ENCODE measurements at places on chromosomes 11 and 22. TPM values are rescaled to one million over a fixed set of nuclear protein-coding genes. Genes with fewer than 3 reads are reported as not detected.
A peak's percentile ranks its signal among the peaks of the same experiment; 100 is the strongest.

Gene CDC42EP1
- 3.5 TPM for total RNA-seq

Gene PHLDA2
- total RNA-seq, result 4.5 TPM

Gene TCN2
- not detected for total RNA-seq

Gene HEPHL1
- total RNA-seq, result not detected

Gene ABTB2
- total RNA-seq, result 30.3 TPM

Gene LDLRAD3
- 0.10 TPM for total RNA-seq

Gene GSTT2B
- total RNA-seq, result not detected

Gene DDTL
- total RNA-seq, result 8.0 TPM

DNA sequence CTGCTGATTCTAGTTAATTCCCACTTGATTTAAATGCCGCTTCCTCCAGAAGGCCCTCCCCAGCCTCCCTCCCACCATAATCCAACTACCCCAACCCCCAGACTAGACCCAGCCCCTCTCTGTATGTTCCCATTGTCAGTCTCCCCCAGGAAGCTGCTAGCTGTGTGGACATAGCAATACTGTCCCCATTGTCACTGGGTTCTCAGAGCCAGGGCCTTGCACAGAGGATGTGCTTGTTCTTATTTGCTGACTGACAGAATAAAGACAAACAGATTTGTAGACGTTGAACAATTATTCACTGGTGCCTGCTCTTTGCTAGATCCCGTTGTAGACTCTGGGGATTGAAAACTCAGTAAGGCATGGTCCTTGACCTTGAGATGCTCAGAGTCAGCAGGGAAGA lies 45.7 kb upstream of the NAV2 start:
- no peak for DNase-seq
- peaks cover 12% of the 10 kb centered on the region for H3K27me3 ChIP-seq
- no peak overlapping the region for H3K27ac ChIP-seq
- H3K36me3 ChIP-seq, result no peaks in the 10 kb centered on the region
- H3K4me3 ChIP-seq, result no peak overlapping the region

GRCh38 chr11:123069908-123070821 lies 8.2 kb upstream of the HSPA8 start:
- H3K27ac ChIP-seq, result peak overlapping the region; percentile 92
- peak overlapping the region; percentile 95 for H3K4me3 ChIP-seq
- DNase-seq, result peak; percentile 16
- H3K4me1 ChIP-seq, result peaks cover 20% of the 10 kb centered on the region

DNA sequence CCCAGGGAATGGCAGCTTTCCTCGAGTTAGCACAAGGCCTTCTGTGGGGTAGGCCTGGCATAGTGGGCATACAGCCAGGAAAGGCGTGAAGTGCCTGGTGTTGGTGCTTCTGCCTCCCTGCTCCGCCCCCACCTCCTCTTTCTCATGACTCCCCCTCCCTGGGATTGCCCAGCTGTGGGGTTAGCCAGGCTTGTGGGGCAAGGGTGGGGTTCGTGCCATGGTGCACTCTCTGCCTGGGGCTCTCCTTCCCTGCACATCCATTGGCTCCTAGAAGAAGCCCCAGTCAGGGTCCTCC lies 236.8 kb upstream of the NCAM1 start:
- peaks cover 33% of the 10 kb centered on the region for H3K27me3 ChIP-seq
- H3K36me3 ChIP-seq, result no peaks in the 10 kb centered on the region
- H3K27ac ChIP-seq, result no peak overlapping the region
- no peaks in the 10 kb centered on the region for H3K4me1 ChIP-seq
- no peak for DNase-seq

- H3K27me3 ChIP-seq, result no peaks in the 10 kb centered on the region
- DNase-seq, result no peak
- peaks cover 17% of the 10 kb centered on the region for H3K4me1 ChIP-seq
- no peak overlapping the region for H3K27ac ChIP-seq
- H3K4me3 ChIP-seq, result no peak overlapping the region
- no peaks in the 10 kb centered on the region for H3K36me3 ChIP-seq
These were observed 54.8 kb downstream of the TRIOBP start for GRCh38 chr22:37751449-37752188.

- DNase-seq, result no peak
- H3K27ac ChIP-seq, result no peak overlapping the region
- no peak overlapping the region for H3K4me3 ChIP-seq
- H3K36me3 ChIP-seq, result no peaks in the 10 kb centered on the region
- H3K4me1 ChIP-seq, result no peaks in the 10 kb centered on the region
- H3K27me3 ChIP-seq, result peaks cover 2% of the 10 kb centered on the region
These were observed 267.8 kb upstream of the RAG2 start for GRCh38 chr11:36865846-36866245.

- peak; percentile 67 for DNase-seq
- no peaks in the 10 kb centered on the region for H3K36me3 ChIP-seq
- no peak overlapping the region for H3K4me3 ChIP-seq
- H3K4me1 ChIP-seq, result no peaks in the 10 kb centered on the region
These were observed 35.1 kb downstream of the MMP7 start for GRCh38 chr11:102495161-102496042.

GRCh38 chr11:26700574-26701235 lies 21.2 kb downstream of the SLC5A12 start:
- no peak for DNase-seq
- H3K27me3 ChIP-seq, result no peaks in the 10 kb centered on the region
- H3K27ac ChIP-seq, result no peak overlapping the region
- H3K4me3 ChIP-seq, result no peak overlapping the region
- peaks cover 4% of the 10 kb centered on the region for H3K36me3 ChIP-seq

DNA sequence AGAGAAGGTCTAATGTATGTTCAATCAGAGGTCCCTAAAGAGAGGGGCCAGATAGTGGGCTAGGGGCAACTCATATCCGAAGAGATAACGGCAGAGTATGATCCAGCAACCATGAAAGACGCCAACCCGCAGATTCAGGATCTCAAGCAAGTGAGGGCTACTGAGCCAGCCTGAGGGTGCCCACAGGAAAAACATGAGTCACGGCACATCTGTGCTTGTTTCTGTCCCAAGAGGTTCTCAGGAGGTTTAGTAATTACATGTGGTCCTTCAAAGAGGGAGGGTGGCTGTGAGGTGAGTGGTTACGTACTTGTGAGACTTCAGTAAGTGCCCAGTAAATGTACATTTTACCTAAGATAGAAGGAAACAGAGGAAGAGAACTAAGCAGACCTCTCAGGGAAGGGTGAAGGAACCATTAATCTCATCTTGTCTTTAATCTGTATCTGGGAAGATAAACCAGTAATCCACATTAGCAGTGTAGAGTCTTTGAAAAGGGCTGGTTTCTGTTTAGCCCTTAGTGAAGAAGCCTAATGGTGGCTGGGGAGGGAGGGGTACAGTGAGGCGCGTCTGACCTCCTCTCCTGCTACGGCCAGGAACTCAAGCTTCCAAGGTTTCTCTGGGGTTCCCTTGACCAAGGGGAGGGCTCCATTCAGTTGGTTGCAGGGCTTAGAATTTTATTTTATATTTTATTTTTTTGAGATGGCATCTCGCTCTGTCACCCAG lies 10.2 kb downstream of the SIRT3 start:
- H3K27ac ChIP-seq, result no peak overlapping the region
- H3K4me3 ChIP-seq, result no peak overlapping the region
- no peaks in the 10 kb centered on the region for H3K27me3 ChIP-seq
- H3K4me1 ChIP-seq, result no peaks in the 10 kb centered on the region

DNA sequence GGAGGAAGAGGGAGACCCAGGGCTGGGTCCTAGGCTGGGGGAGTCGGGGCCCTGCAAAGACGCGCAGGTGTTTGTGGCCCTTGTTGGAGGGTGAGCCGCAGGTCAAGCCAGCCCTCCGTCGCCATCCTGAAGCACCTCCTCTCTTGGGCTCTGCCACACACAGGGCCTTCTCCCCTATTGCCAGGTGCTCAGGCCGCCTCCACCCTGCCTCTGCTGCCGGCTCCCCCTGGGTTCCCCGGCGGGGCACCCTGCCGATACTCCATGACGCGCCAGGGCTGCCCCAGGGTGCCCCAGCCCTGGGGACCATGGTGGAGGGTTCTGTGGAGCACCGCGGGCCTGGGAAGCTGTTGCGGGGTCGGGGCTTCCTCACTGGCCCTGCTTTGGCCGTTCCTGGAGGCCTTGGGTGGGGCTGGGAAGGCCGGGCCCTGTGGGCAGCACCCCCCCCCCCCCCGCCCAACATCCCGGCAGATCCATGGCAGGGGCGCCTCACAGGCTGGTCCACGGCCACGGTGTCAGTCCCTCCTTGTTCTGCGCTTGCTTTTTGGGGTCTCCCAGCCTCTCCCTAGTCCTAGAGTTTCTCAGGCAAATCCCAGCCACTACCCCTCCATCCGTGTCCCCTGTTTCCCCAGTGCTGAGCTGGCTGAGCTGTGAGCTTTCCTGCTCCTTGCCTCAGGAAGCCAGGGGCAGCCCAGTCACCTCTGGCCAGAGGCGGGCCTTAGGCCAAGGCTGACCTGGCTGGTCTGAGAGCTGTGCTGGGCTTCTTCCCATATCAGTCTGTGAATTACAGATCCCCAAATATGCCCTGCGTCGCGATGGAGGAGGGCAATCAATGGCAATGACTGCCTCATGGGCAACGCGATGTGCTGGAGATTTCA lies 2.3 kb upstream of the ADORA2A start:
- DNase-seq, result no peak
- peaks cover 43% of the 10 kb centered on the region for H3K4me1 ChIP-seq
- peak overlapping the region; percentile 91 for H3K27ac ChIP-seq
- H3K4me3 ChIP-seq, result peak overlapping the region; percentile 82

DNA sequence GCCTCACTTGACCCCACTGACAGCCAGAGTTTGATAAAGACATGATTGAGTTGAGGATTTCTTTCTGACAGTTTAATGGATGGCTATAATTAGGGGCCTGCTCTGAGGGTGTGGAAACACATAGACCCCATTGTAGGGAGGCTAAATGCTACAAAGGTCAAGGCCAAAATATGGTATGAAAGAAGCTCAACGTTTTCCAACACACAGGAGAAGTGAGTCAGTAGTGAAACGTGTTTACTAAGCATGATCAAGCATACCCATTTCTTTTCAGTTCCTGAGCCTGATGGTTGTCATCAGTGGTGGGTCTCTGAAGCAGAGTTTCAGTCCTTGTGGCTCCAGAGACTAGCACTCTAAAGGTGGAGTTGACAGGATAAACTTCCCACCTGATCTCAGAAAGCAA lies 69.7 kb downstream of the SNX19 start:
- H3K36me3 ChIP-seq, result no peaks in the 10 kb centered on the region
- peaks cover 19% of the 10 kb centered on the region for H3K27me3 ChIP-seq
- H3K27ac ChIP-seq, result no peak overlapping the region

DNA sequence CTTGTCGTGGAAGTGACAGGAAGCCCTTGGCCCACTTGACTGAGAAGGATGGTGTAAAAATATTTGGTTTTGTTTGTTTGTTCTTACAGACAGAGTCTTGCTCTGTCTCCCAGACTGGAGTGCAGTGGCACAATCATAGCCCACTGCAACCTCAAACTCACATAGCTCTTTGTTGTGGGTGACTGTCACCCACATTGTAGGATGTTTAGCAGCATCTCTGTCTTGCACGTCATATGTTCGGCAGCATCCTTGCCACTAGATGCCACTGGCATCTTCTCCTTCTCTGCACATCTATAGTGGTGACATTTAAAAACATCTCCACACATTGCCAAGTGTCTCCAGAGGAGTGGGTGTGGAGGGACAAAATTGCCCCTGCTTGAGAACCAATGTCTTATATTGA lies 56.8 kb downstream of the PRR5L start:
- H3K4me3 ChIP-seq, result peak overlapping the region; percentile 78
- H3K27me3 ChIP-seq, result no peaks in the 10 kb centered on the region
- peaks cover 71% of the 10 kb centered on the region for H3K4me1 ChIP-seq

GRCh38 chr11:367956-368413 lies 1.3 kb upstream of the B4GALNT4 start:
- no peak overlapping the region for H3K27ac ChIP-seq
- H3K36me3 ChIP-seq, result no peaks in the 10 kb centered on the region
- DNase-seq, result no peak
- peaks cover 28% of the 10 kb centered on the region for H3K4me1 ChIP-seq
- peak overlapping the region; percentile 42 for H3K4me3 ChIP-seq

GRCh38 chr11:111001081-111001430 lies 244.5 kb upstream of the POU2AF2 start:
- H3K27me3 ChIP-seq, result no peaks in the 10 kb centered on the region
- no peaks in the 10 kb centered on the region for H3K36me3 ChIP-seq
- H3K4me3 ChIP-seq, result no peak overlapping the region
- no peaks in the 10 kb centered on the region for H3K4me1 ChIP-seq
- DNase-seq, result no peak

- H3K36me3 ChIP-seq, result no peaks in the 10 kb centered on the region
- no peak overlapping the region for H3K27ac ChIP-seq
- peaks cover 17% of the 10 kb centered on the region for H3K27me3 ChIP-seq
- H3K4me1 ChIP-seq, result no peaks in the 10 kb centered on the region
These were observed 16.4 kb downstream of the SLC1A2 start for GRCh38 chr11:35402751-35403660.

- no peaks in the 10 kb centered on the region for H3K27me3 ChIP-seq
- peaks cover 26% of the 10 kb centered on the region for H3K4me1 ChIP-seq
- peak; percentile 76 for DNase-seq
- no peaks in the 10 kb centered on the region for H3K36me3 ChIP-seq
- peak within 1 kb of the TSS; percentile 82 for H3K4me3 ChIP-seq
These were observed at the start of gene CD81 for GRCh38 chr11:2376751-2377451. CD81 (plus strand) TSS chr11:2377310; CDS start chr11:2377550, 240 bp downstream.

DNA sequence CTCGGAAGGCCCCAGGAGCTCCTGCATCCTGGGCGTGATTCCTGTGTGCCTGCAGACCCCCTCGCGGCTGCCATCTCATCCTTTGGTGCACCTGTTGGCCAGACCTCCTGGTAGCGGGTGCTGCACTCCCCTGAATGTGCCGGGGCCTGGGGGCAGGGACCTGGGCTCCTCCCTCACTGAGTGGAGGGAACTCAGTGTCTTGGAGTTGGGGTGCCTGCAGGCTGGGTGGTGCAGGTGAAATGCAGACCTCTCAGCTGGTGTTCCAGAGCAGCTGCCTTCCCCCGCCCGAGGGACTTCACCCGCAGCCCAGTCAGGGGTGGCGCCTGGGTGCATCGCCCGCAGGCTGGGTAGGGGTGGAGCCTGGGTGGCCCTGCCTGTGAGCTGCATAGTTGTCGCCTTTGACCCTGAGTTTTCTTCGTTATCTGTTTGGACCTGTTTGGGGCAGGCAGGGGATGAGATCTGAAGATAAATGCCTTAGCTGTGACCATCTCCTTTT lies 31.4 kb downstream of the LRP5 start:
- DNase-seq, result no peak
- no peak overlapping the region for H3K4me3 ChIP-seq
- peaks cover 20% of the 10 kb centered on the region for H3K4me1 ChIP-seq
- H3K27me3 ChIP-seq, result peaks cover 5% of the 10 kb centered on the region
- H3K36me3 ChIP-seq, result no peaks in the 10 kb centered on the region

- H3K4me3 ChIP-seq, result no peak overlapping the region
- no peaks in the 10 kb centered on the region for H3K27me3 ChIP-seq
- no peaks in the 10 kb centered on the region for H3K4me1 ChIP-seq
- no peak for DNase-seq
- H3K36me3 ChIP-seq, result no peaks in the 10 kb centered on the region
These were observed 34.1 kb downstream of the GNAZ start for GRCh38 chr22:23104187-23104971.

GRCh38 chr11:114011443-114011842 lies 36.5 kb downstream of the HTR3A start:
- H3K27me3 ChIP-seq, result peaks cover 19% of the 10 kb centered on the region
- H3K36me3 ChIP-seq, result no peaks in the 10 kb centered on the region
- no peak overlapping the region for H3K27ac ChIP-seq

- peaks cover 44% of the 10 kb centered on the region for H3K4me1 ChIP-seq
- no peak for DNase-seq
- no peak overlapping the region for H3K27ac ChIP-seq
- peaks cover 31% of the 10 kb centered on the region for H3K36me3 ChIP-seq
- H3K27me3 ChIP-seq, result no peaks in the 10 kb centered on the region
These were observed 3.4 kb downstream of the MALAT1 start for GRCh38 chr11:65502274-65502554.

- no peak overlapping the region for H3K27ac ChIP-seq
- H3K4me1 ChIP-seq, result no peaks in the 10 kb centered on the region
- no peak overlapping the region for H3K4me3 ChIP-seq
- DNase-seq, result no peak
These were observed 555.8 kb downstream of the BUD13 start for GRCh38 chr11:116217006-116217405.

- H3K4me3 ChIP-seq, result no peak overlapping the region
- no peaks in the 10 kb centered on the region for H3K36me3 ChIP-seq
- H3K27ac ChIP-seq, result no peak overlapping the region
These were observed 95.1 kb downstream of the PARVA start for GRCh38 chr11:12472401-12473005.
